ENCODE measurements at places on chromosomes 12 and 14.
A peak's percentile ranks its signal among the peaks of the same experiment; 100 is the strongest.

GRCh38 chr12:120879102-120879501 lies 25.1 kb downstream of the SPPL3 start:
- no peak for DNase-seq
- no peak overlapping the region for H3K4me3 ChIP-seq
- H3K36me3 ChIP-seq: no peaks in the 10 kb centered on the region
- no peak overlapping the region for H3K27ac ChIP-seq
- peaks cover 64% of the 10 kb centered on the region for H3K4me1 ChIP-seq

- no peak overlapping the region for H3K4me3 ChIP-seq
- H3K27me3 ChIP-seq: peaks cover 3% of the 10 kb centered on the region
- no peak for DNase-seq
- no peaks in the 10 kb centered on the region for H3K36me3 ChIP-seq
- H3K27ac ChIP-seq: no peak overlapping the region
These were observed 114.8 kb downstream of the ESRRB start for GRCh38 chr14:76490735-76491134.

- no peaks in the 10 kb centered on the region for H3K36me3 ChIP-seq
- peaks cover 1% of the 10 kb centered on the region for H3K4me1 ChIP-seq
- H3K27ac ChIP-seq: no peak overlapping the region
These were observed 214.7 kb upstream of the C14orf180 start for GRCh38 chr14:104364830-104365229.

- DNase-seq: peak; percentile 47
- H3K27me3 ChIP-seq: no peaks in the 10 kb centered on the region
- H3K36me3 ChIP-seq: no peaks in the 10 kb centered on the region
- peak overlapping the region; percentile 94 for H3K27ac ChIP-seq
These were observed 103.3 kb upstream of the FKBP4 start for GRCh38 chr12:2691345-2692071.

GRCh38 chr14:52835122-52835903 lies 43.9 kb upstream of the GNPNAT1 start:
- H3K4me1 ChIP-seq: no peaks in the 10 kb centered on the region
- DNase-seq: no peak
- H3K27ac ChIP-seq: no peak overlapping the region
- no peaks in the 10 kb centered on the region for H3K36me3 ChIP-seq
- H3K4me3 ChIP-seq: no peak overlapping the region

- H3K27ac ChIP-seq: no peak overlapping the region
- peaks cover 11% of the 10 kb centered on the region for H3K27me3 ChIP-seq
- H3K36me3 ChIP-seq: no peaks in the 10 kb centered on the region
- H3K4me3 ChIP-seq: no peak overlapping the region
These were observed 99.3 kb downstream of the PHLDA1 start for GRCh38 chr12:75932241-75932640.

- no peak for DNase-seq
- no peak overlapping the region for H3K4me3 ChIP-seq
These were observed 152.1 kb downstream of the MGAT4C start for GRCh38 chr12:86104087-86104486.

DNA sequence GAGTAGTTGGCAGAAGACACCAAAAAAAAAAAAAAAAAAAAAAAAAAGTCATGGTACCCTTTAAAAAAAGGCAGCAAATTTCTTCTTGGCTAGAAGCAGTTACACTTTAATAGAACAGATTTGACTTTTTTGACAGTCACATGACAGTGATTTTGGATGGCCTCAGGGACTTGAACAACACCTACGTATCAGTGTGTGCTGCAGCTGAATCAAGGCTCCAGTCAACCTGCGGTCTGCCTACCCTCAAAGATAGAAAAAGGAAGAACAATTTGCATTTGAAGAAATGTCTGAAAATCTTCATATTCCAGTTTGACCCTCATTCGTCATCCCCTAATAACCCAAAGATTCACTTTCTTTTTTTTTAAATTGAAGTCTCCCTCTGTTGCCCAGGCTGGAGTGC lies 53.9 kb downstream of the MDM2 start:
- no peaks in the 10 kb centered on the region for H3K36me3 ChIP-seq
- no peak overlapping the region for H3K4me3 ChIP-seq
- no peaks in the 10 kb centered on the region for H3K27me3 ChIP-seq
- H3K4me1 ChIP-seq: no peaks in the 10 kb centered on the region
- DNase-seq: no peak
- H3K27ac ChIP-seq: no peak overlapping the region

- DNase-seq: peak; percentile 34
- peaks cover 62% of the 10 kb centered on the region for H3K4me1 ChIP-seq
- no peaks in the 10 kb centered on the region for H3K27me3 ChIP-seq
- peaks cover 13% of the 10 kb centered on the region for H3K36me3 ChIP-seq
- H3K4me3 ChIP-seq: peak overlapping the region; percentile 98
- H3K27ac ChIP-seq: peak overlapping the region; percentile 84
These were observed 3.2 kb downstream of the MLXIP start for GRCh38 chr12:122081697-122082221.

GRCh38 chr12:18206198-18206597 lies 55.1 kb upstream of the PIK3C2G start:
- no peaks in the 10 kb centered on the region for H3K4me1 ChIP-seq
- DNase-seq: no peak
- H3K4me3 ChIP-seq: no peak overlapping the region
- no peaks in the 10 kb centered on the region for H3K36me3 ChIP-seq
- no peak overlapping the region for H3K27ac ChIP-seq
- H3K27me3 ChIP-seq: no peaks in the 10 kb centered on the region

- H3K27me3 ChIP-seq: peaks cover 73% of the 10 kb centered on the region
- peak within 1 kb of the TSS; percentile 77 for H3K4me3 ChIP-seq
- DNase-seq: no peak
- peaks cover 58% of the 10 kb centered on the region for H3K4me1 ChIP-seq
- H3K36me3 ChIP-seq: no peaks in the 10 kb centered on the region
- no peak within 1 kb of the TSS for H3K27ac ChIP-seq
These were observed at the start of gene LRFN5 for GRCh38 chr14:41606532-41607303. Gene LRFN5, plus strand, starts transcription at chr14:41606876.

- H3K4me1 ChIP-seq: no peaks in the 10 kb centered on the region
- DNase-seq: no peak
These were observed 369.2 kb upstream of the PDE3A start for GRCh38 chr12:19998961-19999804.

- H3K27me3 ChIP-seq: no peaks in the 10 kb centered on the region
- H3K4me1 ChIP-seq: no peaks in the 10 kb centered on the region
- no peak overlapping the region for H3K27ac ChIP-seq
These were observed 1586.5 kb upstream of the SEL1L start for GRCh38 chr14:83120187-83120586.

- H3K4me3 ChIP-seq: no peak overlapping the region
- peaks cover 2% of the 10 kb centered on the region for H3K4me1 ChIP-seq
- H3K36me3 ChIP-seq: peaks cover 7% of the 10 kb centered on the region
- DNase-seq: no peak
- no peak overlapping the region for H3K27ac ChIP-seq
- no peaks in the 10 kb centered on the region for H3K27me3 ChIP-seq
These were observed 197.4 kb upstream of the SLC38A2 start for GRCh38 chr12:46569826-46570439.

- no peak for DNase-seq
- H3K27ac ChIP-seq: peak overlapping the region; percentile 88
- peak overlapping the region; percentile 94 for H3K4me3 ChIP-seq
- H3K27me3 ChIP-seq: peaks cover 1% of the 10 kb centered on the region
- peaks cover 37% of the 10 kb centered on the region for H3K4me1 ChIP-seq
- no peaks in the 10 kb centered on the region for H3K36me3 ChIP-seq
These were observed 581 bp downstream of the ARG2 start for GRCh38 chr14:67620217-67620785.

DNA sequence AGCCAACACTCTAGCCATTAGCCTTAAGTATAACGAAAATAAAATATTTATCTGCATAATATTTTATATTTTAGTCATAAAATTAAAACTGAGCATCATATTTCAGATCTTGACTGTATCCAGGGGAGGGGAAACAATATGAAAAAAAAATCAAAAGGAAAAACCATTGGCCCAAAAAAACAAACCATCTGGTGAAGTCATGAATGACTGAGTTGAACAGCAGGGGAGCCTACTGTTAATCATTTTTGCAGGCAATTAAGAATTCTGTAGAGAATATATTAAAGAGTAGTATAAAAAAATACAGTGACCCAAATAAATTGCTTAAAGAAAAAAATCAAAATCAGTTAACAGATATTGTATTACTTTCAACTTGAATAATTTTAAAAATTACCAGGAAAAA lies 224.8 kb downstream of the C12orf50 start:
- no peaks in the 10 kb centered on the region for H3K27me3 ChIP-seq
- DNase-seq: no peak
- H3K27ac ChIP-seq: no peak overlapping the region
- H3K4me3 ChIP-seq: no peak overlapping the region
- H3K4me1 ChIP-seq: no peaks in the 10 kb centered on the region

- H3K36me3 ChIP-seq: no peaks in the 10 kb centered on the region
- H3K4me3 ChIP-seq: no peak overlapping the region
- DNase-seq: no peak
These were observed 4.9 kb downstream of the NCKAP5L start for GRCh38 chr12:49823350-49823749.

DNA sequence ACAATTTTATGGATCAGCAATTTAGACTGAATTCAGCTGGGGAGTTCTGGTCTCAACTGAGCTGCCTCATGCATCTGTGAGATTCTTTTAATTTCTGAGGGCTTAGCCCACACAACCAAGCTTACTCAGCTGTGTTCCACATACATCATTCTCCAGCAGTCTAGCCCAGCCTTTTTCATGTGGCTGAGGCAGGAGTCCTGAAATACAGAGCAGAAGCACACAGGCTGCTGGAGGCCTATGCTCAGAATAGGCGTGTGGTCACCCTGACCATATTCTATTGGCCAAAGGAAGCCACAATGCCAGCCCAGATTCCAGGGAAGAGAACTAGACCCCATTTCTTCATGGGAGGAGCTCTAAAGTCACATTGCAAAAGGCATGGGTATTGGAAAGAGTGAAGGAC lies 72.3 kb upstream of the DHRS4 start:
- no peaks in the 10 kb centered on the region for H3K4me1 ChIP-seq
- no peak overlapping the region for H3K27ac ChIP-seq
- DNase-seq: no peak
- peaks cover 7% of the 10 kb centered on the region for H3K27me3 ChIP-seq
- H3K4me3 ChIP-seq: no peak overlapping the region
- H3K36me3 ChIP-seq: no peaks in the 10 kb centered on the region

DNA sequence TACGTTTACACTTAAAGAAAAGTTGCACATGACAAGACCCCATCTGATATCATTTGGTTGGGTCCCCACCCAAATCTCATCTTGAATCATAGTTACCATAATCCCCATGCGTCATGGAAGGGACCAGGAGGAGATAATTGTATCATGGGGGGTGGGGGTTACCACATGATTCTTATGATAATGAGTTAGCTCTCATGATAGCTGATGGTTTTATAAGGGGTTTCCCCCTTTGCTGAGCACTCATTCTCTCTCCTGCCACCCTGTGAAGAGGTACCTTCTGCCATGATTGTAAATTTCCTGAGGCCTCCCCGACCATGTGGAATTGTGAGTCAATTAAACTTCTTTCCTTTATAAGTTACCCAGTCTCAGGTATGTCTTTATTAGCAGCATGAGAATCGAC lies 60.3 kb downstream of the PHLDA1 start:
- H3K27ac ChIP-seq: no peak overlapping the region
- H3K27me3 ChIP-seq: no peaks in the 10 kb centered on the region
- no peaks in the 10 kb centered on the region for H3K36me3 ChIP-seq
- DNase-seq: no peak

DNA sequence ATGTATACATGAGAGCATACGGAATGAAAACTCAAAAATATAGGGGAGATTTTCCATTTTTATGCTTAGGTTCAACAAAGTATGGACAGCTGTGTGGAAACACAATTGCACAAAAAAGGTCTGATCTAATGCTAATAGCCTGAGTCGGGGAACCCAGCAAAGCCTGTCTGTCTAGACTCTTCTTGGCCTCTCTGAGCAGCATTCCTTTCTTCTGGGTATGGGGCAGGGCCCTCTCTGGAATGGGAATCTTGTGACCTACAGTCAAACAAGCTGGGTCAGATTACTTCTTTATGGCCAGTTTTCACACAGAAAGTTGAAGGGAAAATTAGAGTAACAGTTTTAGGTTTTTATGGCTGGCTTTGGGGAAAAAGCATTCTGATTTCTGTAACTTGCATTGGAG lies 534.0 kb upstream of the LMO3 start:
- H3K27ac ChIP-seq: no peak overlapping the region
- no peak overlapping the region for H3K4me3 ChIP-seq

GRCh38 chr12:75705749-75706711 lies 194.6 kb upstream of the KRR1 start:
- H3K4me3 ChIP-seq: no peak overlapping the region
- H3K27me3 ChIP-seq: peaks cover 2% of the 10 kb centered on the region
- no peaks in the 10 kb centered on the region for H3K4me1 ChIP-seq
- DNase-seq: no peak
- H3K27ac ChIP-seq: no peak overlapping the region

DNA sequence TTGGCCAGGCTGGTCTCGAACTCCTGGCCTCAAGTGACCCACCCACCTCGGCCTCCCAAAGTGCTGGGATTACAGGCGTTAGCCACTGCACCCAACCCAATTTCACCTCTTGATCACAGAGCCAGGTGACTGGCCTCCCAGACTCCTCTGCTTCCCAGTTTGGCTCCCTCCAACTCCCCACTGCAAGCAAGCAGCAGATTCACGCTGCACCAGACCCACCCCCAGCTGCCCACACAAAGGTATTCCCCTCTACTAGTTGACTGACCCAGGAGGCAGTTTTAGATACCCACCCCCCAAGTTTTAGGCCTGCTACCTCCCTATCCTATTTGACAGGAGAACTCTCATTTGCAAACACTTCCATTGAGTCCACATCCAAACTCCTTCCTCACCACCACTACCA lies 5.2 kb downstream of the RARG start:
- no peaks in the 10 kb centered on the region for H3K36me3 ChIP-seq
- H3K27me3 ChIP-seq: no peaks in the 10 kb centered on the region
- no peak for DNase-seq
- H3K4me1 ChIP-seq: peaks cover 64% of the 10 kb centered on the region
- peak overlapping the region; percentile 29 for H3K27ac ChIP-seq

GRCh38 chr14:94897082-94897481 lies 127.2 kb upstream of the GSC start:
- H3K27me3 ChIP-seq: peaks cover 16% of the 10 kb centered on the region
- no peaks in the 10 kb centered on the region for H3K36me3 ChIP-seq
- no peak overlapping the region for H3K27ac ChIP-seq
- H3K4me3 ChIP-seq: no peak overlapping the region
- DNase-seq: no peak

GRCh38 chr12:123942911-123943648 lies 29.6 kb downstream of the CCDC92 start:
- peaks cover 13% of the 10 kb centered on the region for H3K4me1 ChIP-seq
- no peaks in the 10 kb centered on the region for H3K27me3 ChIP-seq
- DNase-seq: no peak
- H3K4me3 ChIP-seq: no peak overlapping the region
- no peak overlapping the region for H3K27ac ChIP-seq
